ENCODE measurements at places on chromosomes 11 and 22. TPM values are rescaled to one million over a fixed set of nuclear protein-coding genes. Genes with fewer than 3 reads are reported as not detected.

Gene SF3B2
- 192 TPM for total RNA-seq

Gene TCN1
- total RNA-seq = 19.3 TPM

GRCh38 chr11:102318469-102318868, 1.2 kb downstream of the BIRC3 start:
- DNase-seq = no peak

DNA sequence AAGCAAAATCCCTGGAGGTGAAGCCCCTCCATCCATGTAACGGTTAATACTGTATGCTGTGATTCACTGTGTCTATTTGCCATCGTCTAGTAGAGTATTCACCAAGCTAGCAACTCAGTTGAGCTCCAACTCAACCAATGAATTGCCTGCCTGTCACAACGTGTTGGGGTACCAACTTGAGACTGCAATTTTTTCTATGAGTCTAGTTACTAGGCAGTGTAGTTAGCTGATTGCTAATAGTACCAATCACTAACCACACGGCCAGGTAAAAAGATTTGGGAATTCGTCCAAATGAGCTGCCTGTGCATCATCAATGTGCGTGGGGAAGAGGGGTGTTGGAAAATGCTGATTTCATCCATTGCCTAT, 1.0 kb upstream of the BTG4 start:
- DNase-seq = no peak

Gene FLRT1
- total RNA-seq = 0.26 TPM

Gene C11orf86
- 2.6 TPM for total RNA-seq

Gene NTM
- 19.2 TPM for total RNA-seq

Gene OSBP2
- 8.1 TPM for total RNA-seq

Gene FAM111B
- 13.2 TPM for total RNA-seq

- DNase-seq = no peak
Observed at GRCh38 chr22:43133401-43133800, 9.8 kb downstream of the MCAT start.

GRCh38 chr11:90250970-90251369, 28.1 kb upstream of the CHORDC1 start:
- DNase-seq = no peak
